ENCODE measurements at places on chromosomes 2 and 18.

- H3K4me3 ChIP-seq = peak within 1 kb of the TSS; percentile 22
- peaks cover 15% of the 10 kb centered on the region for H3K4me1 ChIP-seq
- no peaks in the 10 kb centered on the region for H3K27me3 ChIP-seq
- H3K36me3 ChIP-seq = peaks cover 12% of the 10 kb centered on the region
Measured at GRCh38 chr2:219169930-219170654, at the start of gene SLC23A3. Gene SLC23A3, minus strand, starts transcription at chr2:219170029. Its CDS starts 45 bp downstream, at chr2:219169984.

GRCh38 chr2:41950666-41950960 lies 97.2 kb upstream of the PKDCC start:
- no peak overlapping the region for H3K4me3 ChIP-seq
- DNase-seq = peak; percentile 56
- no peak overlapping the region for H3K27ac ChIP-seq
- peaks cover 37% of the 10 kb centered on the region for H3K4me1 ChIP-seq
- no peaks in the 10 kb centered on the region for H3K27me3 ChIP-seq
- H3K36me3 ChIP-seq = no peaks in the 10 kb centered on the region

DNA sequence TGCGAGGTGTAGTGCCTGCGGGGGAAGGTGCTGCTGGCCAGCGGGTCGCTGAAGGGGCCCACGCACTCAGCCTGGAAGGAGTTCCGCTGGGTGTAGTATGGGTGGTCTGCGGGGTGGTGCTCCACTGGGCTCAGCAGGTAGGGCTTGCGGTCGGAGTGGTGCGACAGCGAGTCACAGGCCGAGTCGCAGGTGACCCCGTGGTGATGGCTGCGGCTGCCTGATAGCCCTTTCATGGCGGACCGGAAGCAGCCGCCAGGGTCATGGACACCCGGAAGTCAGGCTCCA lies 429.8 kb downstream of the TGIF1 start:
- H3K4me3 ChIP-seq = no peak overlapping the region
- no peak for DNase-seq
- no peaks in the 10 kb centered on the region for H3K36me3 ChIP-seq

DNA sequence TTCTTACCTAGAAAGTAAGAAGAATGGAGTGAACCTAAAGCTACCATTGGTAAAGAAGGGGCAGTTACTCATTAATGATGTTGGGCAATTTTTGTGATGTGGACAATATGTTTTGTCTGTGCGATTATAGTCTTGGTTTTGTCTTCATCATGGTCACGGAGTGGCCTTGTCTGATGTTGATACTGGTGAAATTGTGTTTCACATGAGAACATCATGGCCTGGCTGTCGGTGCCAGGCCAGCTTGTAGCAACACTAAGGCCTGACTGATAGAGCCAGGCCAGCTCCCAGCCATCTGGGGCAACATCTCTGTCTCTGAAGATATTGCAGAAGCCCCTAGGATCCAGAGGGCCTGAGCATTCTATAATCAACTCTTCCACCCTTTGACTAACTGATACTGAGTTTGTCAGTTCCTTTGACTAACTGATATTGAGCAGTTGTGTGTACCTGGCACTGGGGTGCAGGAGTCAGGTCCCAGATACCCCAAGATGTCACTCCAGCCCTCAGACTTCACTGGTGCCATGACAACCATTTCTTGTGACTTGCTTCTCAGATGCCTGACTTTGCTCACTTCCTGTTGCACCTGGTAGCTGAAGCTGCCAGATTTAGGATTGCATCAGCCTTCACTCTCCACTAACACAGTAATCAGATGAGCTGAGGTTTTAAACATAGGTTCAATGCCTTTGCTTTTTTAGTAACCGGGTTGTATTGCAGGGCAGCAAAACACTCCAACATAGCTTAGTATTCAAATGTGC lies 62.5 kb downstream of the RPIA start:
- H3K27me3 ChIP-seq = no peaks in the 10 kb centered on the region
- no peak for DNase-seq
- H3K27ac ChIP-seq = peak overlapping the region; percentile 49
- H3K36me3 ChIP-seq = no peaks in the 10 kb centered on the region

DNA sequence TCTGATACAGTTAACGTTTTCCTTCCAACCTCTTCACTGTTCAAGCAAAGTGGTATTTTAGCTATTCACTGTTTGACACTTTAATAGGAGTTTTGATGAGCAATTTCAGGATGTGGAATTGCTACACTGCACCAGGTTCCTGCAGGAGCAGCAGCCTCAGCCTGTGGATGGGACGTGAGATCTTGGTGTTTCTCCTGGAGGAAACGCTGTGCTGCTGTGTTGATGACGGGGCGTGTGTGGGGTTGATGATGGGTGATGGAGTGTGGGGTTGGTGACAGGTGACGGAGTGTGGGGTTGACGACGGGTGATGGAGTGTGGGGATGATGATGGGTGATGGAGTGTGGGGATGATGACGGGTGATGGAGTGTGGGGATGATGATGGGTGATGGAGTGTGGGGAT lies 98.9 kb downstream of the RTP5 start:
- no peak overlapping the region for H3K4me3 ChIP-seq
- H3K4me1 ChIP-seq = no peaks in the 10 kb centered on the region
- no peaks in the 10 kb centered on the region for H3K27me3 ChIP-seq

- H3K36me3 ChIP-seq = no peaks in the 10 kb centered on the region
- H3K4me1 ChIP-seq = peaks cover 9% of the 10 kb centered on the region
- DNase-seq = no peak
- H3K27ac ChIP-seq = no peak overlapping the region
Measured at GRCh38 chr18:28075501-28075900, 101.4 kb downstream of the CDH2 start.

DNA sequence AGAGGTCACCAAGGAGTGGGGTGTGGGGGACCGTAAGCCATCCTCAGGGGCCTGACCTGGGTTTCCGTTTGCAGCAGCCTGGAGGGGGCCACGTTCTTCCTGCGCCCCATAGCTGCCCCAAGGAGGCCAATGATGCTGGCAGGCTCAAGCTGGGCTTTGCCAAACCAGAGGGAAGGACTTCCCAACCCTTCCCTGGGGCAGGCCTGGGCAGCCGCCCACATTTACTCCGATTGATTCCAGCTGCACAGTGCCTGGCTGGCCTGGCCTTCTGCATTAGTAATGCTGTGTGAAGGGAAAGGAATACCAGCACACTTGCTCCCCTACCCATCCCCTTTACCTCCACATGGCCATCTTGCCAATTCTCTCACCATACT lies 360.6 kb upstream of the SLC14A2 start:
- no peak overlapping the region for H3K27ac ChIP-seq
- no peak overlapping the region for H3K4me3 ChIP-seq
- H3K27me3 ChIP-seq = no peaks in the 10 kb centered on the region
- no peaks in the 10 kb centered on the region for H3K36me3 ChIP-seq
- H3K4me1 ChIP-seq = no peaks in the 10 kb centered on the region
- no peak for DNase-seq

DNA sequence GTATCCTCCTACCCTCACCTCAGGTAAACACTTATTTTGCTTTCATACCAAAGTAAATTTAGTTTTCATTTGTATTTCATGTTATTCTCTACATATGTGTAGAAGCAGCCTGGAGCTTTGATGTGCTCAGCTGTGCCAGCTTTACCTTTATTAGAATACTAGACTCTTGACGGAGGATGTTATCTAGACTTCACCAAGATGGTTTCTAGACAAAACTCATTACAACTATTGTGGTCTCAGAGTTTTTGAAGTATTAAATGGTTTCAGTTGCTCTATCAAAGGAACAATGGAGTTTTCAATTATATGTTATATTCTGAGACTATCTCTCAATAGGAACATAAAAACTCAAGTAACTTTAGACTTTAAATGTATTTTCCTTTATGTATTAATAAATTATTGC lies 5.0 kb upstream of the IL18RAP start:
- H3K4me1 ChIP-seq = no peaks in the 10 kb centered on the region
- H3K27ac ChIP-seq = no peak overlapping the region
- H3K27me3 ChIP-seq = peaks cover 2% of the 10 kb centered on the region
- no peak for DNase-seq
- no peaks in the 10 kb centered on the region for H3K36me3 ChIP-seq

DNA sequence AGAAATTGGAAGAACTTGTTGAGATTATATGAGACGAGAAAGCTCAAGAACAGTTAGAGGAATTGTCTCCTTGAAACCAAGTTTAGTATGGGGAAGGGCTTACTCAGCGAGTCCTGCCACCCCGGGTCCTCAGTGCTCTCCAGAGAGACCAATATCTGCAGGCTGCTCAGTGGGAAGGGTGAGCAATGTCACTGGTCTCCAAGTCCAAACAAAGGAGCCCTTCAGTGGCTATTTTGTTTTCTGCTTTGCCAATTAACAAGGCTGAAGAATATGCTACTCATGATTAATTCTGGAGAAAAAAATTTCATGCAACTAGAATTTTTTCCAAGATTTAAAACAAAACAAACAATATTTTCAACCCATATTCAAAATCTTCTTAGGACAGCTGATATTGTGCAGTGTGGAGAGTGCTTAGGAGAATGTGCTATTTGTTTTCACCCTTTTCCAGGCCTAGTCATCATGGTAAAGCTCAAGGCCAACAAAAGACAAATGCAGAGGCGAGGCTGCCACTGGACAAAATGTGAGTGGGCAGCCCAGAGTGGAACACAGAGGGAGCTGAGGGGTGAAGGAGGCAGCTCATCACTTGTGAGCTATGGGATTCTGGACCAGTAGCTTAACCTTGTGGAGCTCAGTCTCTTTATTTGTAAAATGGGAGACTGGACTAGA lies 83.8 kb upstream of the TMEM17 start:
- H3K27me3 ChIP-seq = no peaks in the 10 kb centered on the region
- H3K36me3 ChIP-seq = no peaks in the 10 kb centered on the region
- H3K4me1 ChIP-seq = no peaks in the 10 kb centered on the region

DNA sequence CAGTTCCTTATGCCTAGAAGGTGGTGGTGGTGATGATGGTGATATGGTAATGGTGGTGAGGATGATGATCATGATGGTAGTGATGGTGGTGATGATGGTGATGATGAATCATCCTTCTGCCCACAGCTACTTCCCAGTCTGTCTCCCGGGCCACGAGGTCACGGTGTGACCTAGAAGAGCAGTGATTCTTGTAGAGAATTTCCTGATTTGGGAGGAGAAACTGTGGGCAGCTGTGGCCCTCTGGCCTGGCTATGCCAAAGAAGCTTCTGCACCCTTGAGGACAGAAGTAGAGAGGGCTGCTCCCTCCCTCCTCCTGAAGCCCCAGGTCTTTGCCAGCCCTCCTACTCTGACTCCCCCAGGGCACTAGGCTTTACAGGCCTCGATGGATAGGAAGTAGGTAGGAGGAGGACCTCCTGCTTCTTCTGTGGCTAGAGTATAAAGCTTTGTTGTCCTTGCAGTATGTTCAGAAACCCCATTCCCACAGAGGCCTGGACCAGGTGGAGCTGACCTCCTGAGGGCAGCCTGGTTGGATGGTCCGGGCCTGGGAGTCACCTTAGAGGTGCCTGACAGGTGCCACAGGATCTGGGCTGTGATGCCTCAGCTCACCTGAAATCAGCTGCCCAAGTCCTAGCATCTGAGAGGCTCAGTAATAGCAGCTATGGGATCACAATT lies 57.9 kb upstream of the EPAS1 start:
- DNase-seq = no peak
- no peaks in the 10 kb centered on the region for H3K27me3 ChIP-seq
- no peaks in the 10 kb centered on the region for H3K4me1 ChIP-seq
- H3K4me3 ChIP-seq = no peak overlapping the region
- no peak overlapping the region for H3K27ac ChIP-seq
- no peaks in the 10 kb centered on the region for H3K36me3 ChIP-seq

- no peak overlapping the region for H3K27ac ChIP-seq
- H3K36me3 ChIP-seq = peaks cover 2% of the 10 kb centered on the region
Measured at GRCh38 chr2:98540536-98540935, 67.8 kb downstream of the COA5 start.

GRCh38 chr18:72261590-72261989 lies 282.6 kb downstream of the CBLN2 start:
- H3K4me1 ChIP-seq = no peaks in the 10 kb centered on the region
- no peak for DNase-seq
- H3K27ac ChIP-seq = no peak overlapping the region
- no peaks in the 10 kb centered on the region for H3K27me3 ChIP-seq

GRCh38 chr2:218925434-218925833 lies 34.0 kb upstream of the CDK5R2 start:
- no peak for DNase-seq
- H3K4me1 ChIP-seq = no peaks in the 10 kb centered on the region
- H3K36me3 ChIP-seq = no peaks in the 10 kb centered on the region
- no peak overlapping the region for H3K27ac ChIP-seq
- H3K27me3 ChIP-seq = no peaks in the 10 kb centered on the region

- no peaks in the 10 kb centered on the region for H3K27me3 ChIP-seq
- H3K27ac ChIP-seq = no peak overlapping the region
- DNase-seq = no peak
- no peaks in the 10 kb centered on the region for H3K36me3 ChIP-seq
Measured at GRCh38 chr2:45259138-45259537, 249.9 kb upstream of the SIX2 start.

DNA sequence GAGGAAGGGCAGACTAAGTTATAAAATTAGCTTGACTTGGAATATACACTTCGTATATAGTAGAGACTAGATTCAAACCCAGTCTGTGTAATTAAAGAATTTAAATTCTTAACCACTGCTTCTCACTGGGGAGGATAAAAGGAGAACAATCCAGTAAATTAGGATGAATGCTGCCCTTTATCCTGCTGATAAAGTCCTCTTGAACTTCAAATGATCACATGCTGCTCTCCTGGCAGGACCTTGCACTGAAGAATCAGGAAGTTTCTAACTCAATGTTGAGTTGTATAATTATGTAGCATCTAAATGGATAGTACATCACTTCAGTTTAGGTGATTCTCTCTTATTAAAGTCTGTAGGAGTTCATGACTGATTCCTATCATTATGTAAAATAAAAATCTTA lies 1179.7 kb downstream of the DSC3 start:
- no peak overlapping the region for H3K27ac ChIP-seq
- no peak overlapping the region for H3K4me3 ChIP-seq
- no peaks in the 10 kb centered on the region for H3K27me3 ChIP-seq
- no peak for DNase-seq
- H3K36me3 ChIP-seq = no peaks in the 10 kb centered on the region

GRCh38 chr18:41906528-41907146 lies 48.4 kb upstream of the PIK3C3 start:
- DNase-seq = no peak
- no peaks in the 10 kb centered on the region for H3K36me3 ChIP-seq
- no peaks in the 10 kb centered on the region for H3K27me3 ChIP-seq
- no peak overlapping the region for H3K27ac ChIP-seq
- no peaks in the 10 kb centered on the region for H3K4me1 ChIP-seq

DNA sequence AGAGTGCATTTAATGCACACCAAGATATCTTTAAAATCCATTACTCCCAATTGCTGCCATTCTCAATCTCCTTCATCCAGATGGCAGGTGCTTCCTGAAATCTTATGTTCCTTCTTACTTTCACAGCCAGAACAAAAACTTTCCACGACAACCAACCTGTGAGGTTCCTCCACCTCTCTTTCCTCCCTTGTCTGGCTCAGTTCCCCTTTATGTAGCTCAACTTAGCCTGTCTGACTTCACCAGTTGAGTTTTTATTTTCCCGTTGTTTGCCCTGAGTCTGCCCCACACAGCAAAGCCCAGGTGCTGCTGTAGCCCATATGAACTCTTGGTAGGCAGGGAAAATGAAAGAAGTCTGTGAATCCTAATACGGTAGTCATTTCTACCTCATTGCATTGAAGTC lies 112.5 kb downstream of the MREG start:
- no peaks in the 10 kb centered on the region for H3K27me3 ChIP-seq
- H3K36me3 ChIP-seq = no peaks in the 10 kb centered on the region
- no peak overlapping the region for H3K27ac ChIP-seq
- no peak for DNase-seq
- H3K4me1 ChIP-seq = no peaks in the 10 kb centered on the region
- H3K4me3 ChIP-seq = no peak overlapping the region
